ENCODE measurements at places on chromosomes 4 and X.
A peak's percentile ranks its signal among the peaks of the same experiment; 100 is the strongest.

DNA sequence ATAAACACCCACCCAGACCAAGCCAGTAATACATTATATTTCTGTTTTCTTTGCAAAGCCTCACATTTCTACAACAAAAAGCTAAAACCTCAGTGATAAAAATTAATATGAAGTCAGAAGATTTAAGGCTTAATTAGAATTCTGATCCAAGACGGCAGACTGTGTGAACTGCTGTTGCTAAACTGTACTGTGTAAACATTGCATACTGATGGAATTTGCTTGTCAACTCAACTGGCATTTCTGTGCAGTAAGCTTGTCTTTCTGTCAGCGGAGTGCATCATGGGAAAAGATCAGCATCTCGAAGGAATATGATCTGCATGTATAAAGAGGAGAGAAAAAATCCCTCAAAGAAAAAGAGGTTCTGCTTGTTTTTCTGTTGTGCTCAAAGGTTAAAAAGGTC, 69.4 kb upstream of the SPANXB1 start:
- no peak for DNase-seq

GRCh38 chrX:38494239-38494823, 67.0 kb upstream of the TSPAN7 start:
- no peak for DNase-seq

DNA sequence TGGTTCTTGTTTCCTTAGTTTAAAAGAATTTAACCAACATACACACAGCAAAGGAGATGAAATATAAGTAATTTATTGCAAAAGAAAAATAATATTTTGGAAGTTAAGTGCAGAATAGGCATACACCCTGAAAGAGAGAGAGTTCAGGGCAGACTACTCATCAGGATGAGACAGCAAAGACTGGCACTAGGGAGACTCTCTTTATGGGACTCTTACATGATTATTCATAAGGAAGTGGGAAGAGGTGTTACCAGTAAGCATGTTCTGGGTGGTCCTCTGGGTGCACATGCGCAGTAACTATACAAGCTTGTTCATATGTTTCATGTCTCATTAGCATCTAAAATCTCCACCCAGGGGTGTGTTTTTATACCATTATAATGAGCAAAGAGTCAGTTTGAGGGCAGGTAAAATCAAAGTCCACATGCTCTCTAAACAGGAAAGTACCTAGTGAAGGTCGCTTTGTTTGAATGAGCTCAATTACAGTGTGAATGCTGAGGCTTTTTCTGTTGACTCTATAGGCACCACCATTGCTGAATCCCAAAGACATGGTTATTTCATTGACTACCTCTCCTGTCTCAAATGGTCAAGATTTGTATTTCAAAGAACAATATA, 38.2 kb upstream of the PRDM5 start:
- DNase-seq = no peak

- no peak for DNase-seq
Observed at GRCh38 chr4:86250619-86251018, 109.2 kb downstream of the MAPK10 start.

DNA sequence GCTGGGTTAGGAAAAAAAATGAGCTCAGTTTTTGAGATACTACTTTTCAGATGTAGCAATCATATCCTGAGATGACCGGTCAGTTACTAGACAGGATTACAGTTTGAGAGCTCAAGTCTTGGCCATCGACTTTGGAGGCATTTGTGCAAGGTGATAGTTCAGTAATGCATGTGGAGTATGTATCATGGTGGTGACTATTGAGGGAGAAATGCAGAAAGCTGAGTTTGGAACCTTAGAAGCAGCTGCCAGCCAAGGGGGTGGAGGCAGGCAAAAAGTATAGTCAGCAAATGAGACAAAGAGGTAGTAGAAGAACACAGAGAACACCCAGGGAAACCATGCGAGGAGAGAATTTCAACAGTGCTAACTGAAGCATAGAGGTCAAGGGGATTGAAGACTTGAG, 48.7 kb upstream of the SLC4A4 start:
- no peak for DNase-seq

DNA sequence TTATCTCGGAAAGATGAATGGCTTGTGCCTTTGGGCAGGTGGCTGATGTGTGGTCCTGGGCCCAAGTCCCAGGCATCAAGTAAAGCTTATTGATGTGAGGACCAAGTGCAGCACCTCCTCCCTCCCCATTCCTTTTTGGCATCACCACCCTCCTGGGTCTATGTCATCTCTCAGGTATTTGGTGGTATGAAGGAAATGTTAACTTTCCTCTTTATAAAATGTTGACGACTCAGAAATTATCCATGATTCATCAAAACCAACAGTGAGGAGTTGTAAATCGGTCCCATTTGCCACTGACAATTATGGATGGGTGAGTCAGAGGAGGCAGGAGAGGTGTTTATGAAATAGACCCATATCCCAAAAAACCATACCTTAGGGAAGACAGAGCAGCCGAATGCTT, 229.4 kb upstream of the GATB start:
- DNase-seq = no peak

DNA sequence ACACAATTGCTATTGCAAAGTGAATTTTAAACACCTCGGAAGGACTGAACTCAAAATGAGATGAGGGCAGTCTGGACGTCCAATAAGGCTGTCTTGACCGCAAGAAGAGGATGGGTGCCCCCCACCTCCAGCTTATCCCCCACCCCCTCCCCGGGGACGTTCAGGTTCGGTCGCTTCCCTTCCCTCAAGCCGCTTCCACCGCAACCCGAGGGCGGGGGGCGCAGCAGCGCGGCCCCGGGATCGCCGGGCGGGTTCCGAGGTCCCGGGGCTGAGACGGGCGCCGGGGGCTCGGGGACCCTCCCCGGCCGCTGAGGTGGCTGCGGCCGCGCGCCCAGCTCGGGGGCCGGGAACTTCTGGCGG, 480 bp downstream of the USP46 start:
- peak; percentile 9 for DNase-seq

DNA sequence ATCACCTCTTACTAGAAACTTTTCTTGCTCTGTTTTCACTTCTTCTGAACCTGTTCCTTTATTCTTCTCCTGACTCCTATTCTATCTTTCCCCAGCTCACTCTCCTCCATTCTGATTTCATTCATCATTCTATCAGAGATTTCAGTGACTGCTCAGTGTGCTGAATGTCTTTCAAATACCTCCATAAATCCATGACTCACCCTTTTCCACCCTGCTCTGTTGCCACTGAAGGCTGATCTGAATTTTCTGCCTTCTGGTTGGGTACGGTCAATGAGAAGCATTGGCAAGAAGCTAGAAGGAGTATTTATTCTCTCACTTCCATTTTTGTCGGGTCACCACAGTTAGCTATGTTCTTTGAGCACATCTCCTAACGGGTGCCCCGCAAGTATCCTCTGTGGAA, 265.9 kb downstream of the CBLL2 start:
- no peak for DNase-seq

- no peak for DNase-seq
Observed at GRCh38 chrX:7500386-7500785, 342.6 kb upstream of the VCX start.

GRCh38 chr4:157079441-157079840, 3.5 kb downstream of the GLRB start:
- DNase-seq = no peak

GRCh38 chr4:3200423-3201090, 48.4 kb upstream of the MSANTD1 start:
- no peak for DNase-seq

GRCh38 chr4:103802766-103803165, 83.0 kb upstream of the TACR3 start:
- no peak for DNase-seq

DNA sequence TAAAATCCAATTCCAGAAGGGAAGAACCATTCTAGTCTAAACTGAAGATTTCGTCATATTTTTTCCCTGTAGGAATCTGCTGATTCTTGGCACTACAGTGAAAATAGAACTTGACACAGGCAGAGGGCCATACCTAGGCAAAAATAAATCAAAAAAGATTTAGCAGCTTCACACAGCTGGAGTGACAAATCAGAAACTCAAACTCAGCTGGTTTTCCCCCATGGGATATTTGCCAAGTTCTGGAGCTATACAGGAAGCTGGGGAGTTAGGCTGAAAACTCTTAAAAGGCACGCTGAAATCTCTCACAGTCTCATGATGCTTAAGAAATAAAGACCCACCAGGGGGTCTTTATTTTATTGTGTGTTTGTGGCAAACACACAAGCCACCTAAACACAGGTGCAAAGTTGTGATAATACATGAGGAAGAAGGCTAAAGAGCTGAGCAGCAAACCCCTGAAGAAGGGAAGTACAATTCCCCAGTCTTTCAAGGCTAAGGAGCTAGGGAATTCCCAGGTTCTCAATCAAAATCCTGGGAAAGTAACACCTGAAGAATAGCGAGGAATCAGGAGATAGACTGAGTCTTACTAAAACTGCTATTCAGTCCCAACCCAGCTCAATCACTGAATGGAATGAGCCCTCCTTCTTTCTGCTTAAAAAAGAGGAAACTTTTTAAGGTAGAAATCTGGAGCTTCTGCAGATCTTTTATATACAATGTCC, 32.1 kb upstream of the BEND2 start:
- no peak for DNase-seq

- no peak for DNase-seq
Observed at GRCh38 chr4:183445097-183445428, 627 bp downstream of the CDKN2AIP start.
